ENCODE measurements at places on chromosomes 6 and 20.

- peak; percentile 33 for DNase-seq
Measured at GRCh38 chr20:53805895-53806384, 212.3 kb upstream of the ZNF217 start.

GRCh38 chr6:52931351-52931750 lies 21.9 kb upstream of the GSTA3 start:
- DNase-seq, result no peak

DNA sequence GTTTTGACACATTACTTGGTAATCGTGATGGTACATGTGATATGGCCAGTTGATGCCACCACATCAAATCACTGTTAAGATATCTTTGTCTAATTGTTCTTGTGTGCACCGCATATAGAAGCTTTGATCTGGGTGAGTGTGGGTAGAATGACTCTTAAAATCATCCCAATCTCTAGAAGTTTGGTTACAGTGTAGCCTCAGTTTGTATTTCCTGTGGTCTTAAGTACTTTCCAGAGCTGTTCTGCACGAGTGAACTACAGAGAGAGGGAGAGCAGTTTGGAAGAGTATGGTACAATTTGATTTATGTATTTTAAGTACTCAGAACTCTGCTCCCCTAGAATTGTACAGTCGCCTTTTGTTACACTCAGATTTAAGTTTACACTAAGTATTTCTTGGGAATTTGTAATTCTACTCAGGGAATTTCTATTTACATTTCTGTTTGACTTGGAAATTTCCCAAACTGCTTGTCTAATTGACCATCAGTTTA lies 37.5 kb downstream of the SNX9 start:
- no peak for DNase-seq

GRCh38 chr6:10033223-10033829 lies 381.5 kb downstream of the TFAP2A start:
- DNase-seq, result no peak
